ENCODE measurements at places on chromosomes 1 and 21. TPM values are rescaled to one million over a fixed set of nuclear protein-coding genes. Genes with fewer than 3 reads are reported as not detected.

GRCh38 chr21:36508948-36509347 is 29.0 kb upstream of the CLDN14 start:
- DNase-seq = no peak

Gene LCE3E
- not detected for total RNA-seq

Gene TOMM20
- total RNA-seq = 144 TPM

DNA sequence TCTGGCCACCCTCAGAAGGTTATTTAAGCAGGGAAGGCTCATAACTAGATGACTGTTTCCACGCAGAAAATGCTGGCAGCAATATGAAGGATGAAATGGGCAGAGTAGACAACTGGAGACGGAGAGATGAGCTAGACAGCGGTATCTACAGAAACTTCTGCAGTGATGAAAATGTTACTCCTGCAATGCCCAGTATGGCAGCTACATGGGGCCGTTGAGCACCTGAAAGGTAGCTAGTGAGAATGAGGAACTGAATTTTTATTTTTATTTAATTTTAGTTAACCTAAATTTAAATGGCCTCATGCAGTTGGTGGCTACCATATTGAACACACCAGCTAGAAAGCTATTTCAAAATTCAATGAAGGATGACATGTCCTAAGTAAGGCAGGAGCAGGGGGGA is 27.3 kb downstream of the SIPA1L2 start:
- no peak for DNase-seq

Gene FCRL4
- not detected for total RNA-seq

Gene GBP1
- total RNA-seq = 16.5 TPM

- no peak for DNase-seq
These were observed 138.9 kb upstream of the SPATA6 start for GRCh38 chr1:48610628-48611542.

GRCh38 chr1:221670081-221670480 is 71.8 kb downstream of the DUSP10 start:
- DNase-seq = no peak

- no peak for DNase-seq
These were observed 274.9 kb downstream of the LMO4 start for GRCh38 chr1:87603626-87604025.

All from ovary (tissue), 10 donors.